ENCODE measurements at places on chromosomes 3 and 15.

DNA sequence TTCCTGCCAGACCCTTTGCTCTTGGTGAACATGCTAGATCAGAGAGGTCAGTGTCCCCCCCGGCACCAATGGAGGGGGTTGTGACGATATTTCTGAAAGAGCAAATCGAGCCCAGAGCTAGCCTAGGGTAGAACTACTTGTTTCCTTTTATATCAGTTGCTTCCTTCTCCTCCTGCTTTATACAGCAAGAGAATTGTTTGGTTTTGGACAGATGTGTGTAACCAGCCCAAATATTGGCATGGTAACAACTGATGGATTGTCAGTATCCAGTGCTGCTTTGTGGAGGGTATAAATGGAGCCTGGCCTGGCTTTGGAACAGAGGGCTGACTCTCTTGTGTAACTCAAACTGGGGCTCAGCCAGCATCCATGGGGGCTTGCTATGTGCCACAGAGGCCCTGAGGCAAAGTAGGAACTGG is 27.2 kb downstream of the SNX1 start:
- no peak for DNase-seq

- no peak for DNase-seq
These were observed 5.2 kb downstream of the GCSAM start for GRCh38 chr3:112127522-112128494.

DNA sequence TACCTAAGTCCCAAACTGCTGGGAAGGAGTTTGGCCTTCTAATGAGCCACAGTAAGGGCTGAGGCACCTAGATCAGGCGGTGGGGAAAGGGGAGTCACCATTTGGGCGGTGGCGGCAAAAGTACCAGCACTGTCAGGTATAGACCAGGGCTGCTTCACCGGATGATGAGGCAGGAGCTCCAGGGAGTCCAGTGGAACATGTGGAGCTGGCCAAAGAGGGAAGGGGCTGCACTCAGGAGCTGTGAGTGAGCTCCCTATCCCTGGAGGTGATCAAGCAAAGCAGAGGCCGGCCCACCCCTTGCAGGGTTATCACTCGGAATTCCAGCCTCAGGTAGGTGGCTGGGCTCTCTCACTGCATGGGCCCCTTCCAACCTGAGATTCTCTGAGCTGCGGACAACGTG is 108.4 kb downstream of the SEC22A start:
- DNase-seq, result no peak

DNA sequence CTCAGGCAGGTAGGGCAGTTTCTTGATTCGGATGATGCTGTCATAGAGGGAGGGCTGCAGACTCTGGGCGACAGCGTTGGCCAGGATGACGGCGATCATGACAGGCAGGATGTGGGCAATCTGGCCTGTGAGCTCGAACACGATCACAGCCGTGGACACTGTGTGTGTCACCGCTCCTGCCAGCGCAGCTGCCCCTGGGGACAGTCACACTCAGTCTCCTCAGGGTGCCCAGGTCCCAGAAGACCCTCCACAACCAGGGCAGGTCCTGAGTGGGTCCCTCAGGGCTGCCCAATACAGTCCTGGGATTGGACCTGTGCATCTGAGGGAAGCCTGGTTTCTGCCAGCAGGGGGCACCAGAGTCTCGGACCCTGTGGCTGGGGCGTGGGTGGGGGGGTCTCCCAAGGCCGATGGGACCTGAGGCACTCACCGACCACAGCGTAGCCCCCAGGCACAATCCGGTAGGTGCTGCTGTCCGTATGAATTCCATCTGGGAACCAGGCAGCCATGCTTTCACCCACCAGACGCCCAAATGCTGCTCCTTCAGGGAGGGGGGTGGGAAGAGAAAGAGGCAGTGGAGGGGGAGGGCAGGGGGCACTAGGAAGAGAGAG is 7.2 kb downstream of the CLCN2 start:
- no peak for DNase-seq

GRCh38 chr3:189909573-189909972 is 211.1 kb downstream of the P3H2 start:
- DNase-seq, result no peak

DNA sequence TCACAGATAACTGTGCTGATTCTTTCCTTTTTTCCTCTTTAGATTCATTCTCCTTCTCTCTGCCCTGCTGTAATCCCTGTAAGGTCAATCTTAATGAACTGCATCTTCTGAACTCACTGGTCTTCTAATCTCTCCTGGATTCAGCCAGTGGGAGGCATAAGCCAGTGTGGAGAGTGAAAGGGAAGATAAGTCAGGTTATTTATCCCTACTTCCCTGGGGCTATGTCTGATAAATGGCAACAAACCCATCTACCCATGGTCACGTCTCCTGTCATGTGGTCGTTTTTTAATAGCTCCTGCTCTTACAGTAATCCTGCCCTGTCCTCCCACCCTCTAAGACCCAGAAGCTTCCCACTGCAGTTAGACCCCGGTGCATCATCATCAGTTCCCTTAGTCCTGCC is 199.6 kb upstream of the NAALADL2 start:
- no peak for DNase-seq

DNA sequence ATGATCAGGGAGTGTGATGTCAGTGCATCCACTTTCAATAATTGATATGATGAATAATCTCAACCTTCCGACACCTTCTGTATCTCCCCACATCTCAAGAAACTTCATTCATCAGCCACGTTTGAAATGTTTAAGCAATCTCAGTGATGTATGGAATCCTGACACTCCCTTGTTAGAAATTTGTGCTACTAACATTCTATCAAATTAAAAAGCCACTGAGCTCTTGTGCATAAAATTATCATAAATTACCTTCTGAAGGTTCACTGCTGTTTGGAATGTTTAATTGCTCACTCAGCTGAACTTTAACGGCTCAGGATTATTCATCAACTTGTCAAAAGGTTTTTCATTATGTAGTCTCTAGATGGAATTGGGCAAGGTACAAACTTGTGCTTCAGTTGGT is 108.4 kb upstream of the DPH6 start:
- peak; percentile 74 for DNase-seq

DNA sequence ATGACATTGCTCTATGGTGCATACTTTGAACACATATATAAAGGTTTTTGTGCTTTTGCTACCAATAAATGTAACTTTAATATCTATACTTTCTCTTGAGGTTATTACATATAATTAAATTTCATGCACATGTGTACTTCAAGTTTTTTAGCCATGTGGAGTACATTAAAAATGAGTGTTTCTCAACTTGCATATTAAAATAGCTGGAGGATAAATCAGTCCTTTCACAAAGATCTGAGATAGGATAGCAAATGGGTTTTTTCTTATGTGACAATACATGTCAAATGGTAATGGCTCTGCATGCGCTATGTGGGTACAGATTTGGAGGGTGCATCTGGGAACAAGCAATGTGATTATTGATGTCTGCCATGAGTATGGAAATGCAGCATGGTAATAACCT is 48.7 kb upstream of the COL6A6 start:
- no peak for DNase-seq
